ENCODE measurements at places on chromosomes 1 and 21. TPM values are rescaled to one million over a fixed set of nuclear protein-coding genes. Genes with fewer than 3 reads are reported as not detected.

The EXO1 gene
- total RNA-seq: 1.3 TPM

The GNG4 gene
- total RNA-seq: 0.57 TPM

DNA sequence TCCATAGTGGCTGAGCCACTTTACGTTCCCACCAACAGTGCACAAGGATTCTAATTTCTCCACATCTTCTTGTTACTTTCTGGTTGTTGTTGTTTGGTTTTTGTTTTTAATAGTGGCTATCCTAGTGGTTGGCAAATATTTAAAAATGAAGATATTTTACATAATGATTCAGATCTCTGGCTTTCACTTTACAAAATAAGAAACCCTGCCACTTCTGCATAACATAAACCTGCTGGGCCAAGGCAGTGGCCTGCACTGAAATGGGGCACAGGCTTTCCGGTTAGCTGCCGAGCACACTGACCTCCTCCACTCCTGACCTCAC, 320.4 kb downstream of the RPS6KC1 start:
- H3K27me3 ChIP-seq: no peaks in the 10 kb centered on the region
- no peak overlapping the region for H3K27ac ChIP-seq
- no peaks in the 10 kb centered on the region for H3K36me3 ChIP-seq
- no peak overlapping the region for H3K4me3 ChIP-seq
- H3K4me1 ChIP-seq: no peaks in the 10 kb centered on the region

The CCDC27 gene
- total RNA-seq: not detected

- H3K4me1 ChIP-seq: no peaks in the 10 kb centered on the region
- H3K36me3 ChIP-seq: peaks cover 26% of the 10 kb centered on the region
- no peak overlapping the region for H3K4me3 ChIP-seq
- DNase-seq: peak; percentile 62
- no peaks in the 10 kb centered on the region for H3K27me3 ChIP-seq
These were observed 7.3 kb upstream of the CTRC start for GRCh38 chr1:15430787-15431570.

The BEST4 gene
- total RNA-seq: 0.23 TPM
